Thoracic aorta (tissue), 2 donors: ENCODE measurements at places on chromosomes 6 and 20.

GRCh38 chr6:14743474-14744211 lies 502.2 kb upstream of the JARID2 start:
- no peak for DNase-seq

DNA sequence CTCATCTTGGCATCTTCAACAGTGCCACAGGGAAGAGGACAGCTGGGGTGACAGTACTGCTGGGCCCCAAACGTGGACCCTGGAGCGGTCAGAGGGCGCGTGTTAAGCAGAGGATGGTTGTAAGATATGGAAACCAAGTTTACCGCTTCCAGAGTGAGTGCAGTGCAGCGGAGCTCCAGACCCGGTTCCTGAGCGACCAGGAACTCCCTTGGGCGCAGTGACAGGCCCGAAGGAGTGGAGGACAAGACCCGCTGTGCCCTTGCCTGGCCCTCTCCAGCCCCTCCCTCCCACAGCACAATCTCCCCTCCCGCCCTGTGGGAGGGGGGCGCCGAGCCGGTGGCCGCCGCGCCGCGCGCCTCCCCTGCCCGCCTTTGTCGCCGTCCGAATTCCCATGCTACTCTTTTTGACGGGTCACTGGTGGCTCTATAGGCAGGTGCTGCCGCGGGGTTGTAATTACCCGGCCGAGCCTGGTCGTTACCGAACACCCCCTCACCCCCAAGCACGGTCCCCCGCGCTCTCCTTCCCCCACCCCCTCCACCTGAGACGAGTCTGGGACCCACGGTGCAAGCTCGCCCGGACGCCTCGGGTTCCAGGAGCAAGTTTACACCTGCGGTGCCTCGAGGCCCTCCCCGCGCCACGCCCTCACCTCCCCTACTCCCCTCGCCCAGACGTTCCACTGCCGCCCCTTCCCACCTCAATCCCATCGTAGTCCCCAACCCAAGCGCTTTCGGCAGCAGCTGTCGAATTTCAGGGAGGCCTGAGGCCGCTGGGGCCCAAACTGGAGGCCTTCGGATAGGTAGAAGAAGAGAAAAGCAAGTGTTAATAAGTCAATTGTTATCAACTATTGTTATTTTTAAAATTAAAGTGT lies 3.9 kb downstream of the NR2E1 start:
- DNase-seq: no peak

- DNase-seq: no peak
Observed at GRCh38 chr20:34165018-34165619, 53.1 kb upstream of the EIF2S2 start.

GRCh38 chr6:127300411-127300810 lies 33.7 kb downstream of the RNF146 start:
- DNase-seq: no peak

DNA sequence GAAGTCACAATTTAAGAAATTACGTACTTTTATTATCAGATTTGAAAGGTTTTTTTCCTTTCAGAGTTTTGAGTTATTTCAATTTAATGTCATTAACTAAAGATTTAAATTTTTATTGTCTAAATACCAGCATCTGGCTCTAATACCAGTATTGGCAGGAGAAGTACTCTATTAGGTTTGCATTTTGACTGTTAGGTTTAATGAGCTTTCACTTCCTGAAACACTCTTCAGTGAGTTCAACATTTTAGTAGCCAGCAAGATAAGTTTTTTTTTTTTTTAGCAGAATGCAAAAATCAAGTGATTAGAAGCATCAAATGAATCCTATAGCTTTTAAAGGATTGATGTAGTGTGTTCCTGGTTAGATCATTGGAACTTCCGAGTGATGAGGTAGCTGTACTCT lies 34.0 kb upstream of the SCGN start:
- DNase-seq: no peak

- no peak for DNase-seq
Observed at GRCh38 chr20:15164726-15165125, 827.3 kb upstream of the FLRT3 start.

GRCh38 chr20:41526327-41526726 lies 91.8 kb downstream of the CHD6 start:
- DNase-seq: no peak

GRCh38 chr6:152206072-152206818 lies 398.8 kb downstream of the ESR1 start:
- DNase-seq: no peak

DNA sequence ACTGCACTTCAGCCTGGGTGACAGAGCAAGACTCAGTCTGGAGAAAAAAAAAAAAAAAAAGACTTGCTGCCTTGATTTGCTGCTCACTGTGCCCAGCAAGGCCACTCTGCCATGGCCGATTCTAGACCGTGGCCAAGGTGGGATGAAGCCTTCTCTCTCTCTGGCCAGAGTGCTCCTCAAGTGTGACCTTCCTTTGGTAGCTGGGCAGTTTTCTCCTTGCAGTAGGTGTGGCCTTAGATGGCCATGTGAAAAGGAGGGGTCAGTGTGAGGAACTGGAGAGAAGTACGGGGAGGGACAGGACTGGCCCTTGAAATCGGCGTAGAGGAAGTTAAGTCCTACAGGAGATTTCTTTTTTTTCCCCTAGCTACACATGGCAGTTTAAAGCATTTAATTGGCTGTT lies 272.0 kb downstream of the ARID1B start:
- DNase-seq: no peak

DNA sequence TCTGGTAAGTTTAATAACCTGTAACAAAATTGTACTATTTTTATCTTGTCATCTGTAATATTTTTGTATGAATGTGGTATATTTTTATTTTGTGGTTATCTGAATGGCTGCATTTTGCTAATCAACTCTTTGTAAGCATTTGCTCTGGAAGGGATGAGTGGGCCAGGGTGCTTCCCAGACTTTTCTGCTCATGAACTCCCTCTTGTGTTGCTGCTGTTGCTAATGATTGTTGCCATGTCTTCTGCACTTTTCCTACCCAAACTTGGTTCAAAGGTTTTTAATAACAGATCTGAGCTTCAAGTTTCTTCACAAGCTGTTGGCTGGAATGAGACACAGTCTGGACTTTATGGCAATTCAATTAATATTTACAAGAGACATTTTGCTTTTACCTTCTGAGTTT lies 1005.7 kb downstream of the HACE1 start:
- no peak for DNase-seq

- DNase-seq: no peak
Observed at GRCh38 chr20:17655286-17655651, 26.8 kb downstream of the RRBP1 start.

GRCh38 chr6:153843420-153843819 lies 195.6 kb upstream of the OPRM1 start:
- DNase-seq: no peak

- DNase-seq: no peak
Observed at GRCh38 chr20:18615020-18615650, 27.3 kb downstream of the DTD1 start.
